Activated CD4-positive, CD25-positive, alpha-beta regulatory T cell treated with anti-CD3 and anti-CD28 coated beads, Interleukin-2, amount 50 U/mL, for 72 hours (primary cell): ENCODE measurements at places on chromosomes 2 and 18.
A peak's percentile ranks its signal among the peaks of the same experiment; 100 is the strongest.

- no peak for DNase-seq
Observed at GRCh38 chr2:72914206-72914559, 3.1 kb upstream of the EMX1 start.

- DNase-seq, result no peak
Observed at GRCh38 chr2:26430826-26431225, 29.1 kb downstream of the DRC1 start.

- DNase-seq, result no peak
Observed at GRCh38 chr18:46704189-46704588, 47.2 kb upstream of the LOXHD1 start.

- peak; percentile 88 for DNase-seq
Observed at GRCh38 chr2:46461011-46461674, 18.2 kb upstream of the TMEM247 start.

- no peak for DNase-seq
Observed at GRCh38 chr18:58671632-58672564, 633 bp downstream of the MALT1 start.

- no peak for DNase-seq
Observed at GRCh38 chr2:235044501-235045271, 92.9 kb downstream of the SH3BP4 start.

DNA sequence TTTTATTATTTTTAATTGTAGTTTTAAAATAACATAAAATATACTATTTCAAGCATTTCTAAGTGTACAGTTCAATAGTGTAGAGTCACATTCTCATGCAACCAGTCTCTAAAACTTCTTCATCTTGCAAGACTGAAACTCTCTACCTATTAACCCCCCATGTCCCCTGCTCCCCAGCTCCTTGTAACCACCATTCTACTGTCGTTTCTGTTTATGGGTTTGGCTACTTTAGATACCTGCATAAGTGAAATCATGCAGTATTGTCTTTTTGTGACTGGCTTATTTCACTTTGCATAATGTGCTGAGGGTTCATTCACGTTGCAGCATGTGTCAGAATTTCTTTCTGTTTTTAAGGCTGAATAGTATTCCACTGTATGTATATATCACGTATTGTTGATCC, 139.4 kb downstream of the SMAD7 start:
- no peak for DNase-seq

- DNase-seq, result no peak
Observed at GRCh38 chr2:202756598-202756997, 115.0 kb downstream of the ICA1L start.

- no peak for DNase-seq
Observed at GRCh38 chr2:147351784-147352183, 493.0 kb upstream of the ACVR2A start.

DNA sequence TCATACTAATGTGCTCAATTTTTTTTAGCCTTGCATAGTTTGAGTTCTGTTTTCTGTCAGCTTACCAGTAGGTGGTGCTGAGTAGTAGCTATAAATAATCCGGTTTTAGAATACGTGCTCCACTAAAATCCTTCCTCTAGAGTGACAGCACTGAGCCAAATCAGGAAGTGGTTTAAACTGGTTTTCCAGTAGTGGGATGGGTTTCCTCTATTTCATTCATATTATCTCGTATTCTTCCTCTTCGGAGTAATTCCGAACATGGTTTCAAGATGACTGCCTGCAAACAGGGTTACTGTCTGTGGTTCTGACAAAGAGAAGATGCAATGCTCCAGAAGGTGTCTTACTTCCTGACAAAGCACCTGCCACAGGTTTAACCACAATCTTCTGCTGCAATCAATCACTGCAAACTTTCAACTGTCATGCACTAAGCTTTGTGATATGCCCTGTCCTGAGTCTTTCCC, 496.9 kb upstream of the VRK2 start:
- DNase-seq, result no peak

DNA sequence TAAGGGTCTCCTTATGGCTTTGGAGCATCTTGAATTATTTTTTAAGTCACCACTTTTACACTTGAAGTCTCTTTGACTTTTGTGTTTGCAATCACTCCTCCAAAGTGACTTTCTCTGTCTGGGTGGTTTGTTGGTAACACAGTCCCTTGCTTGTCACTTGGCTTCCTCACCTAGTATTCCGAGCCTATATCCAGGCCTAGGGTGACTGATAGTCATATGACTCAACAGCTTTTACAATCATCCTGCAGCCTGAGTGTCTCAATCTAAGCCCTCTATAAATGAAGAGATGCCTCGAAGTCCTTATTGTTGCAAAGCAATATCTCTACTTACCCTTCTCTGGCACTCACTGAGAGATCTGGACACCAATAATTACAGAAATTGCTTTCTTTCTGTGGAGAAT, 53.9 kb upstream of the SETBP1 start:
- DNase-seq, result no peak

DNA sequence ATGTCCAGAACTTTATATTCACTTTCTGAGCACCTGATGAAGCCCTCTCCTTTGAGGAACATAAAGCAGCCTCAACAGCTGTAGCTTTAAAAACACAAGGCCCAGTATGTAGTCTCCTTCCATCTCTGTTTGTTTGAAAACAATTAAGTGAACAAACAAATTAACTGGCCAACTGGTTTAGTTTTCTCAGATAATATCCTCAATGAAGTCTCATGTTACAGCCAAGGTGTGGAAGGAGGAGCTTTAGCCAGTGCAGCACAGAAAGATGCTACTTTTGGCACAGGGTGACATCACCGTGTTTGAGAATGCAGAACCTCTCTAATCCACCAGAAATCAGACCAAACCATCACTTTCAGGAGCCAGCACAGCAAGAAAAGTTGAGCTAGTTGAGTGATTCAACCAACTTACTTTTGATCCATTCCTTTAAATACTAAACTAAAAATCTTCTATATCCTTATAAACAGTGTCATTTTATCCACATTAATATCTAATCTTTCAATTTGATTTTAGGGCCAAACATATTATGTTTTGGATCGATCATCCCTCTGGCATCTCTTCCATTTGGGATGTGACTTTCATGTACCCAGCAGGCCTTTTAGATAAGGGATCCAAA, 488.7 kb downstream of the ARHGAP15 start:
- DNase-seq, result no peak

DNA sequence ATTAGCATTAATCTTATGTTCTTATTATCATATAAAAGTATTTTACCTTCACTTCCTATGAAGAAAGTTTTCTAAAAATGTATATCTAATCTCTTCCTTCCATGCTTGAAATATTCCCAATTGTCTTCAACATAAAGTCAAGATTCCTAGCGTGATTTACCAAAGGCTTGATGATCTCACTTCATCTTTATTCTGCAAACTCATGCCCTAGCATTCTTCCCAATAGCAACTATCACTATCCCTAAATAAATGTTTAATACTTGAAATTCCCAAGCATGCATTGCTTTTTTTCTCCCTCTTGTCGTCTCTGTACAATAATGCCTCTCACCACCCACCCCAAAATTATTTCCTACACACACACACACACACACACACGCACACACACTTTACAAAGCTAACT, 125.8 kb downstream of the VWC2L start:
- no peak for DNase-seq

- no peak for DNase-seq
Observed at GRCh38 chr2:13009027-13009642, 292.4 kb downstream of the TRIB2 start.

DNA sequence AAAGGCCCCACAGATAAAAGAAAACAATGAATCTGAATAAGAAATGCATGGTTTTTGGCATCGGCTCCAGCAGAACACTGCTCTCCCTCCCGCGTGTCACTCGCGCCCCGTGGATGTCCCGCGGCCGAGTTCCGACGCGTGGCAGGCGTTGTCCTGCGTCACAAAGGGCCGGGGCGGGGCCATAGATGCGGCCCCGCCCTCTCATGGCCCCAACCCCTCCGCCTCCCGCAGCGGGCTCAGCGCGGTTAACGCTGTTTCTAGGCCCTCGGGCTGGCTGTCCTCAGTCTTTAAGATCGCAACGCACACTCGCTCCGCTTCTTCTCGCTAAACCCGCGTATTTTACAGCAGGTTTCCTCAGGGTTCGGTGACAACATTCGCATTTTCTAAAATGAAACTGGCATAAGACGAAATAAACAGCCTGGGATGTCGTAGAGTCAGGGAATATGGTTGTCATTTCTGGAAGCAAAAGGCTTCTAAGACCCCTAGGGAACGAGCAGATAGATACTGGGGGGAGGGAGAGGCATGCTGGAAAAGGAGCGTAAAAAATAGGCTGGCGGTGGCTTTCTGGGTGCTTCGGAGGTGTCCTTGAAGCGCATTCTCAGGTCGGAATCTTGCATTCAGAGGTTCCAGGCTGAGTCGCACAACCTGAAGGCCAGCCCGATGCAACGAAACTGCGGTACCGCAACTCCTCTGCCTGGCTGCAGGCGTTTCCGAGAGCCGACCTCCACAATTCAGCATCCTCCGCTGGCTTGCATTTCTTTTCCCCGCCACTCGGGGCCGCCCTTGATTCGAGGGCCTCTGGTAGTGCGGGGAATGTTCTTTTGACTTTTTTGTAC, at the start of gene FKBP7:
Gene FKBP7, minus strand, starts transcription at position 162 of the 836 bp plus-strand sequence. Its CDS starts 101 bp downstream, at position 61.
- peak; percentile 78 for DNase-seq

- no peak for DNase-seq
Observed at GRCh38 chr18:78972930-78973331, 6.7 kb upstream of the SALL3 start.

- DNase-seq, result no peak
Observed at GRCh38 chr18:25843791-25844190, 246.6 kb downstream of the SS18 start.

GRCh38 chr18:75008186-75008585, 200.8 kb downstream of the PTGR3 start:
- DNase-seq, result no peak

- peak; percentile 35 for DNase-seq
Observed at GRCh38 chr2:172106108-172106961, 3.6 kb upstream of the DLX2 start.

DNA sequence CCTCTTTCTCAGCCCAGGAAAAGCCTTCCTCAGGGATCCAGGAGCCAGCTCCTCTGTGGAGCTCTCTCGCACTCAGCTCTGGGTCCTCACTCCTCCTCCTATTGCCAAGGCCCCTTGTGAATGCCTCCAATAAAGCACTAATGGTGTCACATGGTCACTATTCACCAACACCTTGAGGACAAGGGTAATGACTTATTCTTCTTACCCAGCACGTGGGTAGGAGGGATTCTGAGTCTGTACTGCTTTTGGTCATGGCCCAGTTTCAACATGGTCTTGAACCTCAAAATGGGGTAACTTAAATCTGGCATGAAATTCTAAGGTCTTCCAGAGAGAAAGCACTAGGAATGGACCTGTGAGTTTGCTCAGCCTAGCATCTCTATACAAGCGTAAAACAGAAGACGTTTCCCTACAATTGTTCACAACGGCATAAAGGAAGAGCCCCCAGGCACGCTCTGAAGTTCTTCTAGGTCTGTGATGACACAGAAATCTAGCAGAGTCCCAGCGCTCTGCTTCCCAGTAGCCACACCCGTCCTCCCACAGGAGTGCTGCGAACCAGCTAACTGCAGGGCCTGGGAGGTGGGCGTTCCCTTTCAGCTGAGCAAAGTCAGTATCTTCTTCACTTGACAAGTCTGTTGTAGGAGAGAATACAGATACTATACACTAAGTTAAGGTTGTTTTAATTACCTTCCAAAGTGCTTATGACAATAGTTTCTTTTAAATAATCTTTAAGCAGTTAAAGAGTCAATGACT, 14.6 kb upstream of the KIDINS220 start:
- no peak for DNase-seq

DNA sequence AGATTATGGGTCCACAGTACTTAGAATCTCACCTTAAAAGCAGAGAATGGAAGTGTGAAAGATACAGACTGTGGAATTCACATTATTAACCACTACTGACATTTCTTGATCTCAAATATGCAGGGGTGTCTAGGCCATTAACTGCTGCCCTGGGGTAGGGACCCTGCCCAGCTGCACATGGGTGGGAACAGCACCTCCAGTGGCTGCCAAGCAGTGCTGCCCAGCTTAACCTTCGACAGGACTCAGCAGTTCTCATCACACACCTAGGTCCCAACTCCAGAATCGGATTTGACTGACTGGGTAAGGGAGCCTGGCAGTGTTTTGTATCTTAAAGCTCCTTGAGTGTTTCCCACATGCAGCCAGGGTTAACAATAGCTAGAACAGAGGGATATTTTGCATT, 14.9 kb downstream of the ERFE start:
- no peak for DNase-seq

GRCh38 chr2:238706673-238707072, 141.2 kb upstream of the TWIST2 start:
- no peak for DNase-seq

GRCh38 chr2:41723526-41723925, 324.3 kb upstream of the PKDCC start:
- DNase-seq, result no peak

DNA sequence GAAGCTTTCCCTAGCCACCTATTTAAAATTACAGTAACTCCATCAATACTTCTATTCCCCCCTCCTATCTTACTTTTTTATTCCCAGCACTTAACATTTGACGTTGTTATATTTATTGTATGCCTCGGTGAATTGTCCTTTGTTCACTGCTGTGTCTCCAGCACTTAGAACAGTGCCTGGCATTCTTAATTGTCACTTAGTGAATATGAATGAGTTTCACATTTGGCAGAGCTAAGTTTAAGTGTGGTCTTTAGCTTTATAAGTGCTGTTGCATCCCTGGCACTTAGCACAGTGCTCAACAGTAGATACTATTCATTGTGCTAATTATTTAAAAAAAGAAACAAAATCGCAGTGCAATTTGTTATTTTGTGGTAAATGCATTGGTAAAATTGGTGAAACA, 1.7 kb downstream of the RMP24 start:
- DNase-seq, result no peak

- no peak for DNase-seq
Observed at GRCh38 chr2:175476948-175477347, 295.4 kb upstream of the ATP5MC3 start.

- DNase-seq, result no peak
Observed at GRCh38 chr2:83536556-83536955, 922.5 kb downstream of the SUCLG1 start.

GRCh38 chr18:74745633-74746403, 148.1 kb downstream of the ZNF407 start:
- DNase-seq, result no peak

- DNase-seq, result no peak
Observed at GRCh38 chr2:193124815-193125214, 930.1 kb upstream of the TMEFF2 start.

DNA sequence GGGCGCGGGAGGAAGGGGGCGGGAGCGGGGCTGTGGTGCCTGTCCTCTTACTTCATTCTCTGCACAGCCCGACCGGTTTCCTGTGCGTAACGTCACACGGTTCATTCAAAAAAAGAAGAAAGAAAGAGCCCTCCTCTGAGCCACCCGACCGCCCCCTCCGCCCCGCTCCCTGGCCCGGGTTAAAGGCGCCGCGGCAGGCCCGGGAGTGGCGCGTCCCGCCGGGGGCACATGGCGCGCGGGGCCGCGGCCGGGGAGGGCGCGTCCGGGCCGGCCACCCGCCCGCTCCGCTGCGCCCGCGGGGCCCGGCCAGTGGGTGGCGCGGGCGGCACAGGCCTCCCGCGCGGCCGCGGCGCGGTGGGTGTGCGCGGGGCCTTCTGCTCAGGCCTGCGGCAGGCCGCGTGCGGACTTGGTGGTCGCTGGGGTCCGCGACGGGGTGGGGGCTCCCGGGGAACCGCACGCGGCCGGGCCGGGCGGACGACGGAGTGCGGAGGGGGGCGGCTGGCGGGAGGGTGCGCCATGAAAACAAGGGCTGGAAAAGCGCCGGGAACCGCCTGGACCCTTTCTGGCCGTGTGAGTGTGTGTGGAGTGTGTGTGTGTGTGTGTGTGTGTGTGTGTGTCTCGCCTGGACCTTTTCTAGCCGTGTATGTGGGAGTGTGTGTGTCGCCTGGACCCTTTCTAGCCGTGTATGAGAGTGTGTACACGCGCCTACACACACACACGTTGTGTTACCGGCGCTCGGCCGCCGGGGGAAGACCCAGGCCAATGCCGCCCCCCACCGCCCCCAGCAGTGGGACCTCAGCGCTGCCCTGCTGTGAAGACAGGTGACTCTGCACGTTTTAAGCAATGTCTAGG, 780 bp upstream of the BCL2 start:
- peak; percentile 80 for DNase-seq
